ENCODE measurements at places on chromosomes 16 and 17.

DNA sequence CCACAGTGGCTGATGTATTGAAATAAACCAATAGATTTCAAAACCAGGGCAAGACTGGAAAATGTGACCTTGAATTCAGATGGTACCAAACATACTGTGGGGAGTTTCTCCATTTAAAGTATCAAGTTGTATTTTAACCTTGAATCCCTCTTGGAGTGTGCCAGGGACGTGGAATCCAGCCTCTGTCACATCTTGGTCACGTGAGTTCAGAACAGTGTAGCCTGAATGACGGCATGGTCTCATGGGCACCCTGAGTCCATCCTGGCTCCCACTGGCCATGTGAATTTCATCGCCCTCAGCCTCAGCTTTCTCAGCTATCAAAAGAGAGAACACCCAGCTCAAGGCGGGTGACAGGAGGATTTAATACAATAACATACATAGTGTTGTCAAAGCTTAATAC lies 6.8 kb downstream of the ZNF771 start:
- ATAC-seq, result no peak

DNA sequence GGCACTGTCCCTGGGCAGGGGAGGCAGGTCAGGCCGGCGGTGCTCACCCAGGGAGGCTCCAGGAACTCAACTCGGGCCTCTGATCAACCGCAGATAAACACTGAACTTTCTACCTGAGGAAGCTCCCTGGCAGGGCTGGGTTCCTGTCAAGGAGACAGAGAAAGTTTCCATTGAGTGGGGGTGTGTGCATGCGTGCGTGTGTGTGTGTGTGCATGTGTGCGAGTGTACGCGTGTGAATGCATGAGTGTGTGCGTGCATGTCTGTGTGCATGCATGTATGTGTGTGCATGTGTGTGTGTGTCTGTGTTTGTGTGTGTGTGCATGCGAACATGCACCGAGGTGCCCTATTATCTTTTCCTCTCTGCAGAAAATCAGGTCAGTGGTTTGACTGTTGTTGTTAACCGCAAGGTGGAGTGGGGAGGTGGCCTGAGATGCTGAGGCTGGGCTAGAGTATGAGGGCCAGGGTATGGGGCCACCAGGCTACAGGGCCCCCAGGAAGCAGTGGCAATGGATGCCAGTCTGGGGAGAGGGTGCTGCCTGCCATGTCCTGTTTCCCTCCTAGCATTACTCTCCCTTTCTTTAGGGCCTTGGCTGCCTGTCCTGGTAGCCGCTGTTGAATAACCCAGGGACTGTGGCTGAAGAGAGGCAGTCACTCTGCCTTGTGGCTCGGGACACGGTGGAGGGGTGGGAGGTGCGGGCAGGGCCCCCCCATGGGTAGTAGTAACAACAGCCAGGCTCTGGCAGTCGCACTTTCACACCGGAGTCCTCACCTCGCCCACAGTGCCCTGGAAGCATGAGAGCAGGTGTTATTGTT lies 24.0 kb downstream of the CCR7 start:
- ATAC-seq, result peak; percentile 39

- peak; percentile 81 for ATAC-seq
These were observed 9.6 kb upstream of the EIF1 start for GRCh38 chr17:41678907-41679739.

DNA sequence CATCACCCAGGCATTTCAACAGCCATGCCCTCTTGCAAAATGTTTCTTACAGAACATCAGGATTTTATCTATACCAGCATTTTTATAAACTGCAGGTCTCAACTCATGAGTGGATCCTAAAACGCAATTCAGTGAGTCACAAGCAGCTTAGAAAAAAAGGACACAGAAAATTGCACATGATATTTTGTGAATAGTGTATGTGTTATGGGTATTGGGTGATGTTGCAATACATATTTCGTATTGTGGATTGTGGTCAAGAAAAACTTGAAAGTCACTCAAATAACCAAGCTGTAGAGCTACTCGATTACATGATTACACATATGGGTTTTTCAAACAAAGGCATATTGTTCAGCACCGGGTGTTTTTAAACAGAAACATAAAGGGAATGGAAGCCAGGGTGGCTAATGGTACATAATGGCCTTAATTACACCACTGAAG lies 1.4 kb downstream of the WIPI1 start:
- no peak for ATAC-seq

- ATAC-seq, result no peak
These were observed 475.1 kb downstream of the WWOX start for GRCh38 chr16:78574571-78574970.

DNA sequence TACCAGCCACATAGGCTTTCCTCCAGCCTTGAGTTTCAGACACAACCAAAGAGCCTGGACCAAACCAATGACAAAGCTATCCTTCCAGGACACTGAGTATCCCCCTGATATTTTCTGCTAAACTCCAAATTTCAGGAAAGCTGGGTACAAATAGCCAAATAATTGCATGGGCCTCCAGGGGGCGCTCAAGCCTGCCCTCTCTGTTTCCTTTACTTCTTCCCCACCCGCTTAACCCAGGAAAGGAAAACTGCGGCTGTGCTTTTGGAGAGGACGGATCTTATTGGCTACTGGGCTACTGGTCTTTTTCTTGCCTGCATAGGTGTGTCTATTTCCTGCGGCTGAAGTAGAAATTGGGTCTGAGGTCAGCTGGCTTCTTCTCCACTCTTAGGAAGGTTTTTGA lies 30.1 kb downstream of the GNGT2 start:
- no peak for ATAC-seq

GRCh38 chr16:23667355-23667659 lies 11.4 kb upstream of the PLK1 start:
- ATAC-seq, result no peak

DNA sequence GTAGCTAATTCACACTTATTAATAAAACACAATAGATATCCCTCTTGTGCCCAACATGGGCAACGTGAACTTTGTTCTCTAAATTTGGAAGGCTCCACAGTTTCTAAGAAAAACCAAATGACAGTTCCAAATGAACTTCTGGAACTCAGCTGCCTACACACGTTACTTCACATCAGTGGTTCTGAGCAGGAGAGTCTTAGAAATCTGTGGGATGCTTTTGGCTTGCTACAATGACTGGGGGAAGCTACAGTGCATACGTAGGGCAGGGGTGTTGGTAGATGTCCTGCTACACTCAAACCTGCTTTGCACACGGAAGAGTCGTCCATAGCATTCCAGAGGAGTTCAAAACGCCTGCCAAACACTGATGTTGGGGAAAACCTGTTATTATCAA lies 8.0 kb downstream of the TXNDC11 start:
- no peak for ATAC-seq

- no peak for ATAC-seq
These were observed 857.4 kb upstream of the GOT2 start for GRCh38 chr16:59591480-59591879.

DNA sequence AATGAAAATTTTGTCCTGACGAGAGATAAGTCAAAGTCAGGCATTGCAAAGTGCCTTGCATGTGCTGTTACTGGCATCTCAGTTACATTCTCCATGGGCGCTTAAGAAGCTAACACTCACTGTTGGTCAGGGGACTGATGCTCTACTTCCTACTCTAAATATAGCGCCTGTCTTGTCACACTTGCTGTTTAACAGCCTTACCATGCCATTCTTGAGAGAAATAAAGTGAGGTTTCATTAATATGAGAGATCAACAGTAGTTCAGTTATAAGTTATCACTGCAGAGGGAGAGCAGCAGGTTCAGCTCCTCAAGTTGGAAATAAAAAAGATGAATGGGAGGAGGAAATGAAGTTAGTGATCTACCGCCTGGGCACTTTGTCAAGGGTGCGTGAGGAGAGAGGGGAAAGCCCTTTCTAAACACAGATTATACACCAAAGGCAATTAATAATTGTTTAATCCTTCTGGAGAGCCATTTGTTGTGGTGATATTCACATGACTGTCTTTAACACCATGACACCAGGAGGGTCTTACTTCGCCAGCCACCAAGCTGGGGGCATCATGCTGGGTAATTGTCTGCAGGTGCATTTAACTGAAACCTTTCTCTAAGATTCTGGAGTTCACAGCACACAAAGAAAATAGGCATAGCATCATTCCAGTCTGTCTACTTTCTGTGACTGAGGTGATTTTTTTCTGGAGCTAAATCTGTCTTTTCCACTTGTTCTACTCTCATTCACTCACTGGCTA lies 568.7 kb upstream of the HSBP1 start:
- no peak for ATAC-seq

DNA sequence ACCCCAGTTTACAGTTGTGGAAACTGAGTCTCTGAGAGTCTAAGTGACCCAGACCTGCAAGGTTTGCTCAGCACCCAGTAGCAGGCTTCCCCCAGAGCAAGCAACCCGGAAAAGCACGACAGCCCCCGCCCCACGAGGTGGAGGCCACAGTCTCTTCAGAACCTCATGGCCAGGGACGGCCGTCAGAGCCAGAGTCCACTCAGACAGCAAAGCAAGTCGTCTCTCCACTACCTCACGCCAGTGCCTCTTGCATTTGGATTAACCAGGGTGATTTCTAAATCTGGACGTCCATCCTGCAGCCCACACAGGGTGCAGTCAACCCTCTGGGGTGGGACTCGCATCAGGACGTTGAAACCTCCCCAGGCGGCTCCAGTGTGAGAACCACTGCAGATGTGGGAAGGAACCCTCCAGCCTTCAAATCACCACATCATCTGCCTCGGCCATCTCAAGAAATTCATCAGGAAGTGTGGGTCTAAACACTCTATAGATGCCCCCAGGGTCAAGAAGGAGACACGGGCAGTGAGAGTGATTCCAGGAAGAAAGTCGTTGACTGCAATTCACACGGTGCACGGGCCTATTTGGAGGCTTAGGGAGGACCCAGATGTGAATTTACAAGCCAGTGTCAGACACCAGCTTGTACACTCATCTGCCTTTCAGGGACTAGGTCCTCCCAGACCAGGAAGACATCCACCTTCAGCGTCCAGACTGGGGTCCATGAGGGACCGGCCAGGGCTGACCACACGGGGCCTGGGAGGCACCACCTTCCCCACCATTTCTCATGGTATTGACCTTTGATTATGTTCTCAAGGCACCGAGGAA lies 20.2 kb upstream of the RBFOX3 start:
- no peak for ATAC-seq

GRCh38 chr17:62093188-62094155 lies 28.4 kb upstream of the MED13 start:
- ATAC-seq, result peak; percentile 97

DNA sequence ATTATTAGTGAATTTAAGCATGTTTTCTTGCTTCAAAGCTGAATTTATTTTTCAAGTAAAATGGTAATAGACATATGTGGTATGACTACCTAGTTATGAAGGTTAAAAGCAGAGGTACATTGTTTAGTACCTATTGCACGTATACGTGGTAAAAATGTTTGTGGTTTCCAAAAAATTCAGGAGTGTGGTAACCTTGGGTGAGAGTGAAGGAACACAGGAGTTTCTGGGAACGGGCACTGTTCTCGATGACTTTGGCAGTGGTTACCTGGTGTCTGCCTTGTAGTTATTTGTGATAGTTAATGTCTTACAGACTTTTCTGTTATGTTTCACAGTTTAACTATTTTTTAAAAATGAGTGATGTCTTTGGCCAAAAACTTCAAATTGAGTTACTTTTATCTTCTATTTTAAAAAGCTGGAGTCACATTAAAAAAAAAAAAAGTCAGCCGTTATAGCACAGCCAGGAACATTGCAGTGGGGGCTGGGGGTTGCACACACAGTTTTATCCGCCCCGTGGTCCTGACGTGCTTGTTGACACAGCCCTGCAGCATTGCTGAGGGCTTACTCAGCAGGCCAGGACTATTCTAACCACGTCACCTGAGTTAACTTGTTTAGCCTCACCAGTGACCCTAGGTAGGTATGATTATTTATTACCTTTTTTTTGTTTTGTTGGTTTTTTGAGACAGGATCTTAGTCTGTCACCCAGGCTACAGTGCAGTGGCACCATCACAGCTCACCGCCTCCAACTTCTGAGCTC lies 10.9 kb downstream of the JPT2 start:
- no peak for ATAC-seq

DNA sequence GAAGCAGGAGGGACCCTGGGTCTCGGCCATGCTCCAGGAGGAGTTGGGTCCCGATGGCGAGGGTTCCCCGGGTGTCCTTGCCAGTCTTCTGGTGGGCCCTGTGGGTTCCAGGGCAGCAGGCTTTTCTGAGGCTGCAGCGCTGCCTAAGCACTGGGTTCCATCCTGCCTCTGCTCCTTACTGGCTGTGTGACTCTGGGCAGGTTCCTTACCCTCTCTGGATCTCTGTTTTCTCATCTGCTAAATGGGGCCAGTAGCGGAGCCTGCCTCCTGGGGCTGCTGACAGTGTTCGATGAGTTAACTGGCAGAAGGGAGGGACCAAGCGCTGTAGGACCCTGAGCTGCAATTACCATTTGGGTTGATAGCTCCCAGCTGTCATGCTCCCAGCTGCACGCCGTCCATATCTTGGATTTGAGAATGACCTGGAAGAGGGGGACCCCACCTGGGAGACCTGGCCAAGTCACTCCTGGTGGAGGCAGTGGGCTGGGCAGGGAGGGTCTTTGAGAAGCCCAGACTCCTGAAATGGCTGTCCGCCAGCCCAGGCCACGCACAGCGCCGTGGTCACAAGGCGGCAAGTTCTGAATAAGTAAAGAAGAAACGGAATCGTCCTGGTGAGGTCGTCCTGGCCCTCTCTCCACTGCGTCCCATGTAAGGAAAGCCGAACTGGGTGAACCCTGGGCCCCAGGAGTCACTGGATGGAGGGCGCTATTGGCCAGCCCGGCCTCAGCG lies 47.2 kb upstream of the GSE1 start:
- ATAC-seq, result no peak

DNA sequence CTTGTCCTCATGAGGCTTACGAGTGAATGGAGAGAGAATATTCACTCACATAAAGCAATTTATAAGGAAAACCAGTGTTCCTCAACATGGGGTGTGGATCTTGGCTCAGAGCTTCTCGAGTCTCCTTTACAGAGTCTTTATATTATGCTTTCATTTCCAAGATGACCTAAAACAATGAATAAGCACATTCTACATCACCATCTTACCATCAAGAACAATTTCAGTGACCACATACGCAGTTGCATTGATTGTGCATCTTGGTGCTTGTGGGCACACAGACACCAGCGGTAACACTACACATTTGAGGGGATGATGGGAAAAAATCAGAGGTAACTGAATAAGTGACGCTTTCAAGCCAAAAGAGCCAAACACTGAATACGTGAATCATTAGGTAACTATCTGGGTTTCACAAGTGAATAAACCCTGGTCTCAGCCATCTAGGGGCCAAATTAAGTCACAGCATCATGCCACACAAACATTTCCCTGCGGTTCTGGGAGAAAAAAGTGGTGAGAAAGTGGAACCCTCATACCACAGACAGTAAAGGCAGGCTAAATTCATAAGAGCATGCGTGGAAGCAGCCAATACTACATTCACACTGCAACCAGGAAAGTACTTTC lies 9.4 kb downstream of the CWC25 start:
- no peak for ATAC-seq

- no peak for ATAC-seq
These were observed 114.4 kb downstream of the GRIN2A start for GRCh38 chr16:10067835-10068234.

- peak; percentile 87 for ATAC-seq
These were observed 7.5 kb downstream of the SRSF1 start for GRCh38 chr17:57999496-58000017.

Data from stimulated activated memory B cell treated with anti-CD40 and anti-IgM and Interleukin-4, amounts not matched to agents 10 μg/mL and 1 μg/mL and 100 μg/mL, for 72 hours (primary cell).